ENCODE measurements at places on chromosomes 3 and 15.

DNA sequence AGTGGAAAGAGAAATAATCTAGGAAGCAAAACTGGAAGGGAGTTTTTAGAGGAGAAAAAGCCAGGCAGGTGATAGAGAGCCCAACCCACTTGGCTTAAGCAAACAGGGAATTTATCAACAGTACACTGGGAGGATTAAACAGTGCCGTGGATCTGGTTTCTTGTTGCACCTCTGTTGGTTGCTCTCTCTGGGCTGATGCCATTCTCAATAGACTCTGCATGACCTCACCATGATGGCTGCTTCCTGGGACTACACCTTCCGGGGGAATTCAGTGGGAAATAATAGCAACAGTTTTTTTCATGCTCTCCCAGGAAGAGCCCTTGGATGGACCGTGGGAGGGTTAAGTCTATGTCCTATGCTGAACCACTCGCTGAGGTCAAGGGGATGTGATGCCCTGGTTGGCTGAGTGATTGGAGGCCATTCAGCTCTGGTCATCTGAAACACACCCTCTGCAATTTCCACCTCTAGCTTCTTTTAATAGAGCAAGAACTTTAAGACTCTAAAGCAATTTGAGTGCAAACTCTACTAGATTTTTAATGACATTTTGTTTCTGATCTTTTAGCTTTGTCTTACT, 74.2 kb downstream of the EPHB1 start:
- no peak for DNase-seq
- peaks cover 2% of the 10 kb centered on the region for H3K27me3 ChIP-seq
- no peaks in the 10 kb centered on the region for H3K36me3 ChIP-seq
- no peak overlapping the region for H3K4me3 ChIP-seq
- H3K4me1 ChIP-seq: no peaks in the 10 kb centered on the region

- no peaks in the 10 kb centered on the region for H3K4me1 ChIP-seq
- no peak overlapping the region for H3K27ac ChIP-seq
- no peak for DNase-seq
These were observed 42.8 kb upstream of the ADAMTSL3 start for GRCh38 chr15:83610901-83611685.

- DNase-seq: no peak
- H3K27ac ChIP-seq: no peak overlapping the region
- H3K4me3 ChIP-seq: no peak overlapping the region
- no peaks in the 10 kb centered on the region for H3K36me3 ChIP-seq
- H3K27me3 ChIP-seq: peaks cover 1% of the 10 kb centered on the region
These were observed 392.6 kb downstream of the ZPLD1 start for GRCh38 chr3:102827386-102827785.

GRCh38 chr3:175526609-175527280, 667.6 kb downstream of the NAALADL2 start:
- DNase-seq: no peak
- H3K4me1 ChIP-seq: no peaks in the 10 kb centered on the region
- no peak overlapping the region for H3K4me3 ChIP-seq
- no peaks in the 10 kb centered on the region for H3K27me3 ChIP-seq

DNA sequence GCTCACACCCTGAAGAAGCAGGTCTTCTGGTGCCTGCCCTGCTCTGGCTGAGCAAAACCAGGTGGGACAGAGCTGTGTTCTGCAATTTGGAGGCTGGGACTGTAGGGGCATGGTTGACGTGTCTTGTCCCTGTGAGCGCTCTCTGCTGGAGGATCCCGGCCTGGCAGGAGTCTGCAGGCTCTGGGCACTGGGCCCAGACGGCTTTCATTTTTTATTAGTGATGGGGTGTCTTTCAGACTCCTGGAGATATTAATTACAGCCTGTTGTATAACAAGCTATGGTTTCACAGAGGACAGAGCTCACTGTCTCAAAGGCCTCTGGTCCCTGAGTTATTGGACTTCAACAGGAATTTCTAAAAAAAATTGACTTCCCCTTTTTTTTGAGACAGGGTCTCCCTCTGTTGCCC, 29.5 kb upstream of the ZNF710 start:
- peak; percentile 76 for DNase-seq
- H3K27me3 ChIP-seq: no peaks in the 10 kb centered on the region
- no peak overlapping the region for H3K27ac ChIP-seq
- H3K4me3 ChIP-seq: no peak overlapping the region

DNA sequence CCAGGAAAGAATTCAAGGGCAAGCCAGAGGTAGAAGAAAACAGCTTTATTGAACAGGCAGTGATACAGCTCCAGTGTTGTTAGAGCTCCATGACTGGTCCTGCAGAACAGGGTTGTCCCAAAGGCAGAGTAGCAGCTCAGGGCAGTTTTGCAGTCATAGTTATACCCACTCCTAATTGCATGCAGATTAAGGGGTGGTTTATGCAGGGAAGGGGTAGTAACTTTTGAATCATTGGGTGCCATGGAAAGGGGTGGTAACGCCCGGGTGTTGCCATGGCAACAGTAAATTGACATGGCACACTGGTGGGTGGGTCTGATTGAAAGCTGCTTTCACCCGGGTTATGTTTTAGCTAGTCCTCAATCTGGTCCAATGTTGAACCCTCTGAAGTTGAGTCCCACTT, 9.7 kb upstream of the RAB6B start:
- no peak overlapping the region for H3K27ac ChIP-seq
- no peaks in the 10 kb centered on the region for H3K4me1 ChIP-seq
- H3K36me3 ChIP-seq: no peaks in the 10 kb centered on the region
- H3K4me3 ChIP-seq: no peak overlapping the region

GRCh38 chr15:88664151-88664778, 25.4 kb downstream of the ISG20 start:
- no peak overlapping the region for H3K4me3 ChIP-seq
- peaks cover 19% of the 10 kb centered on the region for H3K4me1 ChIP-seq
- peak; percentile 67 for DNase-seq
- no peak overlapping the region for H3K27ac ChIP-seq
- H3K27me3 ChIP-seq: peaks cover 4% of the 10 kb centered on the region

GRCh38 chr15:78065973-78066946, 11.3 kb downstream of the TBC1D2B start:
- H3K4me1 ChIP-seq: peaks cover 11% of the 10 kb centered on the region
- peaks cover under 1% of the 10 kb centered on the region for H3K36me3 ChIP-seq

GRCh38 chr3:148723631-148724030, 25.9 kb downstream of the AGTR1 start:
- H3K4me3 ChIP-seq: no peak overlapping the region
- no peaks in the 10 kb centered on the region for H3K27me3 ChIP-seq
- no peaks in the 10 kb centered on the region for H3K36me3 ChIP-seq
- H3K27ac ChIP-seq: no peak overlapping the region
- DNase-seq: no peak

GRCh38 chr3:165011557-165011956, 66.7 kb downstream of the SI start:
- no peak overlapping the region for H3K27ac ChIP-seq
- H3K36me3 ChIP-seq: no peaks in the 10 kb centered on the region
- no peak overlapping the region for H3K4me3 ChIP-seq
- no peaks in the 10 kb centered on the region for H3K4me1 ChIP-seq
- no peak for DNase-seq

- no peaks in the 10 kb centered on the region for H3K36me3 ChIP-seq
- no peaks in the 10 kb centered on the region for H3K4me1 ChIP-seq
- no peak overlapping the region for H3K4me3 ChIP-seq
- H3K27ac ChIP-seq: no peak overlapping the region
- no peaks in the 10 kb centered on the region for H3K27me3 ChIP-seq
These were observed 115.9 kb upstream of the EPHA3 start for GRCh38 chr3:88991496-88991895.

- H3K27me3 ChIP-seq: peaks cover 3% of the 10 kb centered on the region
- no peak for DNase-seq
- no peaks in the 10 kb centered on the region for H3K36me3 ChIP-seq
These were observed 264.8 kb downstream of the CLSTN2 start for GRCh38 chr3:140199743-140200142.

- peak; percentile 10 for DNase-seq
- peaks cover 2% of the 10 kb centered on the region for H3K4me1 ChIP-seq
- peaks cover 48% of the 10 kb centered on the region for H3K27me3 ChIP-seq
- no peak within 1 kb of the TSS for H3K27ac ChIP-seq
These were observed at the start of gene ADCY5 for GRCh38 chr3:123448536-123449101. TSS of gene ADCY5 (minus strand) at chr3:123449090. CDS start at chr3:123448545, 545 bp downstream.

DNA sequence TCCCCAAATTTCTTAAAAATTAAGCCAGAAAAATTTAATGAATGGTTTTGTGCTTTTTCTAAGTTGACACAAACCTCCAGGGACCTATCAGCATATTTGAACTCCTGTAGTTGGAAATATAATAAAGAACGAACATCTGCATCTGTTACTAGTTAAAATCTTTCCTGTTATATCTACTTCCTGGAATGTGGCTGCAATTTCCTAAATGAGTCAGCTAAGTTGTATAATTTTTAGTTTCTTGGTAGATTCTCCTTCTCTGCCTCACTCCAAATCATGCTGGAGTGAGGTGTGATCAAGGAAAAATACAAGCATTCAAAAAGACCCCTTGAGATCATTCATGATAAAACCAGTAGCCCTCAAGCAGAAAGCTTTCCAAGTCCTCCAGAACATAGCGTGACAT, 106.2 kb upstream of the MCTP2 start:
- no peaks in the 10 kb centered on the region for H3K4me1 ChIP-seq
- no peak for DNase-seq
- H3K27me3 ChIP-seq: peaks cover under 1% of the 10 kb centered on the region
- H3K36me3 ChIP-seq: no peaks in the 10 kb centered on the region
- no peak overlapping the region for H3K4me3 ChIP-seq

DNA sequence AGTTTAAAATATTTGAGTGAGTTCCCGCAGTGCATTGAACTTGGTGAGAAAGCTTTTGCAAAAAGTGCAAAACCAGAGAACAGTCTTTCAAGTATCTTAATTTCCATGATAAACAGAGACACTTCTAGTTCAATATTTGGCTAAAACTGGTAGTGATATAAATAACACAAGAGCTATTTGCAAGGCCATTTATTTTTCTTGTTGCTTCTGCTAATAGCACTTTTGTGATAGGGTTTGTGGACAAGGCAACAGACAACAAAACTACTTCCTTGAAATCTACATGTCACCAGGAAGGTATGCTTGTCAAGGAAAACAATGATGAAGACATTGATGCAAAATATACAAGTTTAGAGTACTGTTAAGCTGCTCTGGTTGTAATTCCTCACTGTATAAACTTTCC, 1225.1 kb downstream of the OTOL1 start:
- H3K27ac ChIP-seq: no peak overlapping the region
- no peaks in the 10 kb centered on the region for H3K27me3 ChIP-seq
- DNase-seq: no peak
- H3K36me3 ChIP-seq: no peaks in the 10 kb centered on the region

DNA sequence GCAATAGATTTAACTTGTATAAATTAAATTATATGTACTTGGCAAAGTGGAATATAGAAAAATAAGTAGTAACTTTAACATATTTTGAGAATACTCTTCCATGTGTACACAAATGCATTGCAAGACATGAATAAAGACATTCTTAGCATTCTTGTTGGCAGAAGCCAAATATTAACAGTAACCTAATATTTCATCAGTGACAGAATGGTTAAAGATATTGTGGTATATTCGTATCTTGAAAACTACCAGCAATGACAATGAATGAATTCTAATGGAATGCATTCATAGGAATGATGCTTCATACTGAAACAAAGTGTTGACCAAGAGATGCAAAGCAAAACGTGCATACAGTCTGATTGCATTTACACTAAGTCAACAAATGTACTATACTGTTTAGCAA, 524.7 kb downstream of the GRM7 start:
- DNase-seq: no peak
- H3K36me3 ChIP-seq: no peaks in the 10 kb centered on the region
- H3K27ac ChIP-seq: no peak overlapping the region
- no peaks in the 10 kb centered on the region for H3K27me3 ChIP-seq
- H3K4me3 ChIP-seq: no peak overlapping the region

GRCh38 chr3:87198774-87199173, 28.3 kb upstream of the CHMP2B start:
- H3K4me1 ChIP-seq: no peaks in the 10 kb centered on the region
- no peak overlapping the region for H3K4me3 ChIP-seq
- no peak for DNase-seq
- H3K27me3 ChIP-seq: peaks cover 2% of the 10 kb centered on the region
- no peaks in the 10 kb centered on the region for H3K36me3 ChIP-seq
- H3K27ac ChIP-seq: no peak overlapping the region

GRCh38 chr3:57169872-57170623, 4.9 kb upstream of the IL17RD start:
- peaks cover 47% of the 10 kb centered on the region for H3K27me3 ChIP-seq
- peak overlapping the region; percentile 57 for H3K4me3 ChIP-seq
- H3K27ac ChIP-seq: no peak overlapping the region
- no peaks in the 10 kb centered on the region for H3K36me3 ChIP-seq
- peak; percentile 75 for DNase-seq

DNA sequence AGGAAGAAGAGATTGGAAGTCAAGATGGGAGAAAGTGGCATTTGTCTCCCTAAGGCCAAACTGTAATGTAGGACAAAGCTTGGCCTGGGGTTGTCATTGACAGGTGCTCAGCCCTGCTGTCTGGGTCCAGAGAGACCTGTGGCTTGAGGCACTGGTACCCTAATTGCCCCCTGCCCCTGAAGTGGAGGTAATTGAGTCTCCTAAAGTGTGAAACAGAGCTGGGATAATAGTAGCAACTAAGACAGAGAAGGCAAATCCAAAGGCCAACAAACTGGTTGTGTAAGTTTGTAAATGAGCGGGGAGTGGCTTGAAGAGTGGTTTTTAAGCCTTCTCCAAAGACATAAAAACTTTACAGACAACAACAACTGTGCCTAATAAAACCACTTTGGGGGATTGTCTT, 264.2 kb upstream of the ROPN1 start:
- peaks cover 14% of the 10 kb centered on the region for H3K27me3 ChIP-seq
- no peak overlapping the region for H3K27ac ChIP-seq
- H3K4me1 ChIP-seq: no peaks in the 10 kb centered on the region
- no peak for DNase-seq
- H3K4me3 ChIP-seq: no peak overlapping the region

DNA sequence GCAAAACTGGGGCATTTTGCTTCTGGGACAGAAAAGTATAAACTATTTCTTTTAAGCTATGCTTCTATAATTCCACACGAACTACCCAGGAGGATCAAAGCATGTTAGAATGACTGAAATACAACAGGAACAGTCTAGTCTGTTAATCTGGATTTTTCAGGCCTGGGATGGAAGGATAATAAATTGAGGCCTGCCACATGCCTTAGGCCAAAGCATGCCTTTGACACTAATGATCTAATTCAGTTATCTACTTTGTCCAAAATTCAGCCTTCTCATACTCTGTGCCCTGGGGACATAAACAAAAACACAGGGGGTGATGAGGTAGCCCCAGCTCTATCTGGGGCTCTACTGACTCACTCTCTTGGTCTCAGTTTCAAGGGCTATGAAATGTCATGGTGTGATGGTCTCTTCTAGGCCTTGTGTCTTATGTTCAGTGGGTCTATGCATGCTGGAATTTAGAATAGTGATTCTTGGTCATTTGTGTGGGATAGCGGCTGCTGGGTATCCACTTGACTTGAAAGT, 32.5 kb downstream of the GAP43 start:
- no peak overlapping the region for H3K27ac ChIP-seq
- H3K4me1 ChIP-seq: peaks cover 31% of the 10 kb centered on the region

DNA sequence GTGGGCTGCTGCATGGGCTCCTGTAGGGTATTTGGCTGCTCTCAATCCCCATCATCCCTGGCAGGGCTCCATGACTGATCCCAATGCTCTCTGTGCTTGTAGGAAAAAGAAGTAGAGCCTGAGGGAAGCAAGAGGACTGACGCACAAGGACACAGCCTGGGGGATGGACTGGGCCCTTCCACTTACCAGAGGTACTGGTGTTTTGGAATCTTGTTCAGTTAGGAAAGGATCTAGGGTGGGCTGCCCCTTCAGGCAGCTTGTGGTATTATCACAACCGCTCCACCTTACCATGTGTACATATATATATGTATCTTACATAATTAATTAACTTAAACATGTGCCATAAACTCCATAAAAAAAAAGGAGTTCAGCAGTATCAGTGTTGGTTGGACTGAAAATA, 1.3 kb downstream of the SLC28A2 start:
- H3K4me1 ChIP-seq: no peaks in the 10 kb centered on the region
- no peaks in the 10 kb centered on the region for H3K27me3 ChIP-seq
- H3K27ac ChIP-seq: no peak overlapping the region
- no peak for DNase-seq
- H3K4me3 ChIP-seq: no peak overlapping the region
- peaks cover 11% of the 10 kb centered on the region for H3K36me3 ChIP-seq
